ENCODE measurements at places on chromosomes 7 and 10.

DNA sequence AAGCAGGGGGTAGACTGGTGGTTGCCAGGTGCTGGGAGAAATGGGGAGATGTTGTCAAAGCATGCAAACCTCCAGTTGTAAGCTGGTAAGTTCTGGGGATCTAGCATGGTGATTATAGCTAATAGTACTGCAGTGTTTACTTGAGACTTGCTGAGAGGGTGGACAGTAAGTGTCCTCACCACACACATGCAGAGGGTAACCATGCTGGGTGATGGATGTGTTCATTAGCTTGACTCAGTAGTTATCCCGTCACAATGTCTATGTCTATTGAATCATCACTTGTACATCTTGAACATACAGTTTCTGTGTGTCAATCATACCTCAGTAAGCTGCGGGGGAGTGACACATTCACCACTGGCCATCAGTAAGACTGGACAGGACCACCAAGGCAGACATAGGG is 42.1 kb downstream of the GSDME start:
- DNase-seq = no peak

DNA sequence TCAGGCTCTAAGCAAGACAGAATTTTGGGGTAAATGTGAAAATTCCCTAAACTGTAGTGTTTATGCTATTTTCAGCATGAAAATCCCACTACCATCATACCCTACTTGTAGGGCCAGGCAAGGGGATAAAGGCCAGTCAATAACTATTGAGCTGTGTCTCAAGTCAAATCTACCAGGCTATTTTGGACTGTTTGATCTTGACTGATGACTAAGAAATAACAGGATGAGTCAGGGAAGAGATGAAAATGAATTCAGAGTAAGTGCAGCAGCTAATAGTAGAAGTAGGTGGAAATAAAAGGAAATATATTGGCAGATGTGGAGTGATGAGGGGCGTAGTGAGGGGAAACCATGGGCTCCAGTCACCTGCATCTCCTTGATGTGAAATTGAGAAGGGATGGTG is 225.8 kb upstream of the PHYHIPL start:
- DNase-seq = no peak

DNA sequence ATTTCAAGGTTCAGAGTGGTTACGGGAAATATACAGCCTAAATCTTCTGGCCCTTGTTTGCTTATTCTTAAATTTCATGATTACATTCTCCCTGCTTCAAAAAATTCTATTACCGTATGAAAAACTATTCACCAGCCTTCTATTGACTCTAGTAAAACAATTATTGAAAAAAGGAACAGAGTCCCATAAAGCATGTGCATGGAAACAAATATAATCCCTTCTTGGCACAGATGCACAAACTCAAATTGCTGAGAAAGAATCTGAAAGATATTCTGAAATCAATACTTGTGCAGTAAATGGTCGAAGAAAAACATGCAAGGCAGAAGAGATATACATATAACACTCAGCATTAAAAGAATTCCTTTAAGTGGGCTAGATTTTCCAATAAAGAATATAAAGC is 83.6 kb downstream of the LRRN3 start:
- DNase-seq = no peak

DNA sequence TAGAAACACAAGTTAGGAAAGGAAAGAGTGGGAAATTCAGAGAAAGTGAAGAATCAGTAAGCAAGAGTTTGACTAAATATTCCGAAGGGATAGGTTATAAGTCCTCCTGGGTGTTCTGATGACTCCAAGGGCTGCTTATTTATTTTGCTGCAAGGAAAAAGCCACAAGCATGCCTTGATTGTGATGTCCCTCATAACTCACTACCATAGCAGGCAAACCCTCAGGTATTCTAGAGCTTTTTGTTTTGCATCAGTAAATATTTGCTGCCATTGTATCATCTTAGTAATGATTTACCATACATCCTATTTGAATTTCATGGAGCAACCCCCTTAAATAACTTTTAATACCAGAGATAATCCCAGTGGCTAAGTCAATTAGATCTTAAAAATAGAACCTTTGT is 688.1 kb downstream of the SUGCT start:
- DNase-seq = no peak

GRCh38 chr10:11468126-11468742 is 143.2 kb downstream of the USP6NL start:
- DNase-seq = no peak

GRCh38 chr10:83934641-83935338 is 204.5 kb upstream of the GHITM start:
- DNase-seq = no peak

DNA sequence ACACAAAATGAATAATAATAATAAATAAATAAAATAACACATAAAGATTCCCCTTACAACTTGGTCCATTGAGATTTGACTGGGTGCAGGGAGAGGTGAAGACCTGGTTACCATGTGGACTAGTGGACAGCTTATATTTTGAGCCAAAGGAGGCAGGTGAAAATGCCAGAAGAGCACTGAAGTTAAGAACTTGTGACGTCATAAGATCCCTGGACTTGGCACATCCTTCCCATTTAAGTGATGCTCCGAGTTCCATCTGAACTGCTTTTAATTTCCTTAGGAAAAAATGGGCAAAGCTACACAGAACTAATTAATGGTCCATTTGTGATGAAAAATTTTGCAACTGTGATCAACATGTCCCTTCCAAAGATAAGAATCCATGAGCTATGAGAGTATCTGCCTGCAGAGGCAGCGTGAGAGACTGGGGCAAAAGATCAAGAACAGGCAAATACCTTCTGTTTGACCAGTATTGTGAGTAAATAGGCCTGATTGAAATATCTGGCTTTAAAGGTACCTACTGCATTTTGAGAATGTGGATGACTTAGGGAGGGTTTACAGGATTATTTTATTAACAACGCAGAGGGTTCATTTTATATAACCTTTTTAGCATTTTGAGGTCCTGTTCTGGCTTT is 101.2 kb upstream of the POT1 start:
- DNase-seq = no peak

DNA sequence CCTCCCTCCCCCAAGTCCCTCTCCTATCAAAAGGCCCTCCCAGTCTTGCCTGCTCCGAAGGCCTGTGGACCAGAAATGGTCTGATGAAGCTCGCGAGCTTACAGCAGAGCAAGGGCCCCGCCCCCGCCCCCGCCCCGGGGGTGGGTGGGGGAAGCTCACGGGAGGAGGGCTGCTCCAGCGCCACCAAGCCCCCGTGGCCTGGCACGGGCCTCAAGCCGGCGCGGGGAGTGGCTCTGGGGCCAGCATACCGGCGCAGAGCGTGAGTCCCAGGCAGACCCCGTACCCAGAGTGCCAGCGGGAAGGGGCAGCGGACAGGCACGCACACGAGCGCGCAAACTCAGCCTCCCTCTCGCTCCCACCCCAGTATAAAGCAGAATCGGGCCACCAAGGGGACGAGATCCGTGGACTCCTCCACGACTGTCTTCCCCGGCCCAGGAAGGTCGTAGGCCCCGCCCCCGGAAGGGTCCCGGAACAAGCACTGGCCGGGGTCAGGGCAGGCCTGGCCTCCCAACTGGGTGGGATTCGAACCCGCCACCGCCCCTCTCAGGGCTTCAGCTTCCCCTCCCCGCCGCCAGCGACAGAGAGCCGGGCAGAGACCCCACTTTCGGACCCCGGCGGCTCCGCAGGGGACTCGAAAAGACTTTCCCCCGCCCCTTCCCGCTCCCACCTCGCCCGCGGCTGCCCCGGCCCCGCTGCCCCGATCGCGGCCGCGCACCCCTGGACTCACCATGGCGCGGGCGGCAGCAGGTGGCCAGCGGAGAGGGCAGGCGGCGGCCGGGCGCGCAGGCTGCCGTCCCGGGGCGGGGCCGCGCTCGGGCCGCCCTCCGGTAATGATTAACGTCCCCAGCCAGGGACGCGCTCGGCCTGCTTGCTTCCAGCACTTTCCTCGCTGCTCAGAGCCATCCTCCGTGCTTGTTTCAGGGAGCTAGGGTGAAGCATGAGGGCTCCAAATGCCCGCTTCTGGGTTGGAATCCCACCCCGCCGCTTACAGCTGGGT is at the start of gene PCBD1:
PCBD1 (minus strand) TSS at position 762 of the 997 bp plus-strand sequence; CDS start at position 730, 32 bp downstream.
- DNase-seq = peak; percentile 58
